A549 treated with RU486 at 1 μM for 4 hours (cell line): ENCODE measurements at places on chromosomes 12 and 14. TPM values are rescaled to one million over a fixed set of nuclear protein-coding genes. Genes with fewer than 3 reads are reported as not detected.

GLIPR1L1 gene
- not detected in 5 replicates for total RNA-seq

CTSG gene
- total RNA-seq = not detected in 5 replicates

OR4K5 gene
- not detected in 5 replicates for total RNA-seq

RNASE2 gene
- total RNA-seq = not detected in 5 replicates

TSPAN11 gene
- total RNA-seq = 0.03 to 0.14 TPM (median 0.04 TPM) in 4 of 5 replicates, not detected in the other

SBNO1 gene
- 15.7 to 27.7 TPM (median 25.3 TPM) in 5 replicates for total RNA-seq

FAM181A gene
- total RNA-seq = not detected in 5 replicates

ACSM4 gene
- total RNA-seq = not detected in 5 replicates

RNF212B gene
- total RNA-seq = not detected in 5 replicates

RDH5 gene
- total RNA-seq = 1.7 to 3.1 TPM (median 2.2 TPM) in 5 replicates

KRT77 gene
- total RNA-seq = not detected in 5 replicates

DENND5B gene
- total RNA-seq = 11.3 to 17.5 TPM (median 15.9 TPM) in 5 replicates

SCARB1 gene
- total RNA-seq = 105 to 187 TPM (median 153 TPM) in 5 replicates

SPX gene
- total RNA-seq = 1.9 to 2.3 TPM (median 2.1 TPM) in 5 replicates

NEDD8 gene
- total RNA-seq = 444 to 520 TPM (median 484 TPM) in 5 replicates

GUCY2C gene
- 0.08 TPM in 1 of 5 replicates, not detected in the others for total RNA-seq

CYP27B1 gene
- total RNA-seq = 0.89 to 2.8 TPM (median 2.3 TPM) in 5 replicates

MIP gene
- not detected in 5 replicates for total RNA-seq

INTS13 gene
- total RNA-seq = 22.3 to 34.2 TPM (median 25.2 TPM) in 5 replicates

HOXC12 gene
- total RNA-seq = not detected in 5 replicates

EXOC3L4 gene
- 0.53 to 2.7 TPM (median 2.0 TPM) in 5 replicates for total RNA-seq

CLECL1 gene
- not detected in 5 replicates for total RNA-seq

DTX1 gene
- total RNA-seq = 0.42 to 0.82 TPM (median 0.57 TPM) in 5 replicates

OLR1 gene
- total RNA-seq = 1.0 to 2.1 TPM (median 1.2 TPM) in 5 replicates

ACOT4 gene
- total RNA-seq = 1.5 to 2.8 TPM (median 2.1 TPM) in 5 replicates

PAPLN gene
- total RNA-seq = 5.3 to 8.8 TPM (median 8.4 TPM) in 5 replicates

HOTAIR gene
- 0.07 to 0.17 TPM (median 0.12 TPM) in 4 of 5 replicates, not detected in the other for total RNA-seq

RIMKLB gene
- 14.2 to 17.9 TPM (median 16.4 TPM) in 5 replicates for total RNA-seq

KRT83 gene
- 2.5 to 6.9 TPM (median 5.9 TPM) in 5 replicates for total RNA-seq

PRKD1 gene
- total RNA-seq = 2.4 to 2.6 TPM (median 2.5 TPM) in 5 replicates

OAS1 gene
- 59.6 to 92.3 TPM (median 83.6 TPM) in 5 replicates for total RNA-seq

SELPLG gene
- total RNA-seq = 0.95 to 1.1 TPM (median 1.1 TPM) in 5 replicates

OR6C68 gene
- total RNA-seq = not detected in 5 replicates

NTN4 gene
- total RNA-seq = 41.1 to 57.2 TPM (median 48.7 TPM) in 5 replicates

MNAT1 gene
- total RNA-seq = 38.4 to 51.9 TPM (median 41.4 TPM) in 5 replicates

ADCY4 gene
- not detected in 5 replicates for total RNA-seq

CDH24 gene
- total RNA-seq = 2.7 to 5.9 TPM (median 5.0 TPM) in 5 replicates

SAMD15 gene
- 1.4 to 3.3 TPM (median 2.1 TPM) in 5 replicates for total RNA-seq

DPF3 gene
- total RNA-seq = 0.13 to 0.61 TPM (median 0.23 TPM) in 5 replicates

USP44 gene
- total RNA-seq = 0.09 to 0.18 TPM (median 0.12 TPM) in 4 of 5 replicates, not detected in the other

PLCZ1 gene
- not detected in 5 replicates for total RNA-seq

LRRC9 gene
- total RNA-seq = not detected in 5 replicates

TAS2R7 gene
- not detected in 5 replicates for total RNA-seq

REP15 gene
- total RNA-seq = 0.12 to 0.65 TPM (median 0.40 TPM) in 4 of 5 replicates, not detected in the other

RNASE3 gene
- not detected in 5 replicates for total RNA-seq

LRFN5 gene
- total RNA-seq = not detected in 5 replicates

PAX9 gene
- 1.4 to 2.9 TPM (median 2.5 TPM) in 5 replicates for total RNA-seq

OR4K14 gene
- not detected in 5 replicates for total RNA-seq

TAS2R14 gene
- 0.38 to 0.81 TPM (median 0.73 TPM) in 5 replicates for total RNA-seq

B4GALNT3 gene
- 0.43 to 1.0 TPM (median 0.64 TPM) in 5 replicates for total RNA-seq

SERPINA1 gene
- total RNA-seq = 0.45 to 3.1 TPM (median 0.61 TPM) in 5 replicates

DNAJC22 gene
- 17.9 to 22.7 TPM (median 21.7 TPM) in 5 replicates for total RNA-seq

PPP1R3E gene
- 3.5 to 6.1 TPM (median 4.6 TPM) in 5 replicates for total RNA-seq

SPTB gene
- 0.65 to 1.1 TPM (median 0.96 TPM) in 5 replicates for total RNA-seq

MON2 gene
- total RNA-seq = 8.2 to 17.1 TPM (median 15.2 TPM) in 5 replicates
